Stimulated activated CD4-positive, alpha-beta T cell treated with anti-CD3 and anti-CD28 coated beads, Interleukin-1b, Interleukin-23, amount 100 ng/mL, for 1 hour (primary cell): ENCODE measurements at places on chromosomes 3 and 15.

DNA sequence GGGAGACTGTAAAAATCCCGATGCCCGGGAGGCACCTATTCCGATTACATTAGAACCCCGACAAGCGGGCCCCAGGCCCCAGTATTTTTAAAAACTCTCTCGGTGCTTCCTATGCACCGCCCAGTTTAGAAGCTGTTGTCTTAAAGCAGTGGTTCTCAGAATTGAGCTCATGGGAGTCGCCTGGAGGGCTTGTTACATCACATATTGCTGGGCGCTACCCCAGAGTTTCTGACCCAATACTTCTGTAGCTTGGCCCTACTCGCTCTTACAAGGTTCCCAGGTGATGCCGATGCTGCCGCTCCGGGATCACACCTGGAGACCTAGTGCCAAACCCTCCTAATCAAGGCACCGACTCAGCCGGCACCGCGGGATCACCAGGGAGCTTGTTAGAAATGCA lies 35.2 kb downstream of the CPN2 start:
- DNase-seq: no peak

DNA sequence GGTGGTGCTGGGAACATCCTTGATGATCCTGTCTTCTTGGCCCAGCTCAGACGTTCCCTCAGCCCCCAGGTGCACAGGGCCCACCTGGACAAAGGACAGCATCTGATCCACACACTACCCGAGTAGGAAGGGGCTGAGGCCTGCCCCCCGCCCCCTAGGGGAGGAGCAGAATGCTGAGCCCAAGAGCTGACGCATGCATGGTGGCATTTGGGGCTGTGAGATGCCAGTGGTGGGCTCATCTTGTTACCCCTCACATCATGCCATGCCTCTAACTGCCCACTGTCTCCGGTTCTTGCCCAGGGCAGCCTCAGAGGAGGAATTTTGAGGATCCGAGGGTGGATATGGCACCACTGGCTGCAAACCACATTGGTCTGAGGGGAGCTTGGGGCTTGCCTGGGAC lies 61.5 kb downstream of the LINGO1 start:
- no peak for DNase-seq

- no peak for DNase-seq
Observed at GRCh38 chr15:41988896-41989572, 16.7 kb upstream of the EHD4 start.

DNA sequence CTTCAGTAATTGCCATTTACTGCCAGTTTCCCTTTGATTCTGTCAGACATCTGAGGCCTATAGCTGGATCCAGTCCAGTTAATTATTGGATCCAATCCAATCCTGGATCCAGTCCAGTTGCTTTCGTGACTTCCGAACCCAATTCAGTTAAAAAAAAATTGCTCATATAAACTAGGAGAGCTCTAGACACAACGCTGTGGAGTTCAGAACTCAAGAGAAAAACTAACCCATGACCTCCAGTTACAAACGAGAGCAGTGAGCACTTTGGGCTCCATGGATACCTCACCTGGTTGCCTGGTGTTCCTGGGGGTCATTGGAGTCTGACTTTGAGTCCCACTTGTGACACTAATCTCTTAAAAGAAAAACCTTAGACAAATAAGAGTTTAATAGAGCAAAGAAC lies 269.8 kb downstream of the THSD4 start:
- DNase-seq: no peak

DNA sequence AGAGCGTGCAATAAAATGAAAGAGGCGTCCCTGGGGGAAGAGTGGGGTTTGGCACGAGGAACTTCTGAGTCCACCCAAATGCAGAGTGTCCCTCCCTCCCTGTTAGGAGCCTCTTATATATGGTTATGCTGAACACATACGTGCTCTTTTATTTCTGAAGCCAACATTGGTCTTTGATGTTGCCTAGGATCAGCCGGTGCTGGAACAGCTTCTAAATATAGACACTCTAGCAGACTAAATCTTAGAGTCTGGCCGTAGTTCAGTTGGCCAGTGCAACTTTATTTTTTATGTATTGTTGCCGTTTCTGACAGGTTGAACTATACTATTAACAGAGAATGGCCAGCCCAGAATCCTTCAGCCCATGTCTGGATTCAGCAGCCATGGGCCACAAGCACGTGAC lies 128.7 kb downstream of the GHSR start:
- DNase-seq: no peak

DNA sequence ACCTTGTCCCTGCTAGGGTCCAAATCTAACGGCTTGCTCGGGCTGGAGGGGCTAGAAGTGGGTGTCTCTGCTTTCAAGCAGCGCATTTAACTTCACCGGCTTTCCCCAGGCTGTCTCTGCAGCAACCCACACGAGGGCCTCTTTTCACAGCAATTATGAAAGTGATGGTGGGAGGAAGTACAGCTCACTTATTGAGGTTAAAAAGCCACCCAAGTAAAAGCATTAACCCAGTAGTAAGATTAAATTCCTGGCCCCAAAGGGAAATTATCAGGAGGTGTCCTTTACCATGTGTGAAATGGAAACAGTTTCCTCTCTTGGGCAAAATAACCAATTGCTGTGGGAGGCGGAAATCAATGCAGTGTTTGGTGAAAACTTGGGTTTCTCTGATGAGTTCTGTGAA lies 41.1 kb downstream of the NGRN start:
- no peak for DNase-seq
